Stimulated activated CD8-positive, alpha-beta memory T cell treated with anti-CD3 and anti-CD28 coated beads, Interleukin-4, amount 100 ng/mL, for 1 hour (primary cell): ENCODE measurements at places on chromosomes 4 and X.

DNA sequence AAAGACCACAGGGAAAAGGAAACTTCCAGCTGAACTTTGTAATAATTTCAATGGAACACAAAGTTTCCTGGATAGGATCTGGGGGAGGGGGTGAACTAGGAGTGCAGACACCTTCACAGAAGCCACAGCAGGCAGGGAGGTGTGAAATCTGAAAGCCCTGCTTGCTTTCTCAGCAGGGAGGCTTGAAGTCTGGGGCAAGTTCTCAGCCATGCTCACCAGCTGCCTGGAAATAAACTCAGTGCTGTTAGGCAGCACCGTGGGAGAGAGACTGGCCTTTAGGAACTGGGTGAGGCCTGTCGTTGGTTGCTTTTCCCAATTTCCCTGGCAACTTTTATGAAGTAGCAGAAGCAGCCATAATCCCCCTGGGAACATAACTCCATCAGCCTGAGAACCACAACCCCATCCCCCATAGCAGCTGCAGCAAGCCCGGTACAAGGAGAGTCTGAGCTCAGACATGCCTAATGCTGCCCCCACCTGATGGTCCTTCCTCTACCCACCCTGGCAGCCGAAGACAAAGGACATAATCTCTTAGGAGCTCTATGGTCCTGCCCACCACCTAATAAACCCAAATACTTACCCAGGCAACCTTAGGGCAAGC lies 39.2 kb upstream of the NMU start:
- DNase-seq, result no peak

- DNase-seq, result no peak
These were observed 6.7 kb downstream of the MAGEE1 start for GRCh38 chrX:76434103-76434741.

- no peak for DNase-seq
These were observed 5.8 kb downstream of the SRPX2 start for GRCh38 chrX:100649550-100650356.

DNA sequence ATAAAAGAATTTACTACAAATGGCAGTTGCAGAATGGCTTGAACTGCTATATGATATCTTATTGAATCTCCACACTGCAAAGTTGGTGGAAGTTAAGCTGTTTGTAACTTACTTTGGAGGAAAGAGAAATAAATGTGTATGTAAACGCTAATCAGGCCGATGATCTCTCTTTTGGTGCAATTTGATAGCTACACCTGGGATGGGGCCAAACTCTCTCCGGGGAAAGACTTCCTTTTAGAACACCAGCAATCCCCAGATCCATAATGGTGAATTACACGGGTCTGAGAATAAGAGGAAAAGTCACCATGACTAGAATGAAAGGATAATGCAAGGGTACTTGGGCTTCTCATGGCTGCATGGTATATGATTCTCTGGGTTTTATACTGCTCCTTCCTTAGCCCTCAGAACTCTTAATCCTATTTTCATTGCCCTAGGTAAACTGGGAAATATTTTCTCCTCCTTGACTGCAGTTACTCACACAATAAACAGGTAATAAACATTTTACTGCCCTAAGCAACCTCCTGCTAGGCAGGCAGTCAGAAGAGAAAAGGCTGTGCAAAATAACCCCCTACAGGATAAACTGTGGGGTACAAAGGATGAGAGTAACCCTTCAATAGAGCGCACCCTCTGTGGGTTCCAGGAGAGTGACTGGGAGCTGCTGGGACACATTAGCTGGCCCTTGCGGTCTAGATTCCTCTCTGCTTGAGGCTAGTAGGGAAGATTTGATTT lies 109.3 kb downstream of the MGST2 start:
- no peak for DNase-seq

DNA sequence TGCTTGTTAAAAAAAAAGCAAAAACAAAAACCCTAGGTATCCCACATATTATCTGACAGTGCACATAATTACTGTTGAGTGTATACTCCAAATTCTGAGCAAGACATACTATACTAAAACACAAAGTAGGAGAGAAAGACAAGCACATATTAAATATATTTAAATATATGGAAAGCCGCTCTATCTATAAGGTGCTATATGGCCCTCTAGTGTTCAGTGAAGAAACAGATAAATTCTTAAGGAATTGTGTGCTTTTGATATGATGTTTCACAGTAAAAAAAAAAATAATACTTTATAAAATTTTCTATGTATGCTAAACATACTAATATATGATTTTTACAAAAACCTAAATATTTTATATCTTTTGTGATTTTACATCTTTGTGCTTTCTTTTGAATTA lies 137.8 kb downstream of the FBXW7 start:
- no peak for DNase-seq

DNA sequence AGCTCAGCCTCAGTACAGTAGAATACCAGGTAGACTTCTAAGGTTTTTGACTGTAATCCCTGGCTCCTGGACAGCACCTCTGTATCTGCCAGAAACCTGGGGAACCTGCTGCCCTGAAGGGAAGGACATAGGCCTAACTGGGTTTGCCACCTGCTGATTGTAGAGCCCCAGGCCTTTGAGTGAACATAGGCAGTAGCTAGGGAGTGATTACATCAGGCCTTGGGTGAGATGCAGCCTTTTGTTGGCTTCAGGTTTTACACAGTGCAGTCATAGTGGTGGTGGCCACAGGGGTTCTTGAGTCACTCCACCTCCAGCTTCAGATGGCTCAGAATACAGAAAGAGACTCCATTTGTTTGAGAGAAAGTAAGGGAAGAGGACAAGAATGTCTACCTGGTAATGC lies 19.3 kb downstream of the IQCM start:
- DNase-seq, result no peak

DNA sequence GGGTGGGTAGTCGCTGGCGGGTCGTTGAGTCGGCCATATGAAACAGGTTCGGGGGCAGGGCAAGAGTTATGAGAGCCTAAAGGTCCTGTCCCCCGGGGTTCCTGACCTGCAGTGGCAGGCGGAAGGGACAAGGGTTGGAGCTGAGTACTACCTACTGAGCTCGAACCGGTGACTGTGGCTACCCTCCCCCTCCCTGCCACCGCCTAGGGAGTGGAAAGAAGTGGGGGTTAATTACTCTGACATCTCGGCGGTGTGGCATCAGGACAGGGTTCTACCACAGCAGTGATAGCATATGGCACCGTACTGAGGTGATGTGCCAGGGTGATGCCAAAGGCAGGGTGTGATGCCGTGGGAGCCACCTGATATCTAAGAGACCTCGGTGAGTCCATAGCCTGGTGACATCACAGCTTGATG lies 307 bp downstream of the ATG4A start:
- DNase-seq, result no peak

GRCh38 chr4:175947117-175947722 lies 118.4 kb upstream of the WDR17 start:
- no peak for DNase-seq

GRCh38 chr4:113060853-113061252 lies 11.4 kb downstream of the ANK2 start:
- no peak for DNase-seq

GRCh38 chr4:142861351-142861750 lies 15.2 kb upstream of the INPP4B start:
- DNase-seq, result no peak

DNA sequence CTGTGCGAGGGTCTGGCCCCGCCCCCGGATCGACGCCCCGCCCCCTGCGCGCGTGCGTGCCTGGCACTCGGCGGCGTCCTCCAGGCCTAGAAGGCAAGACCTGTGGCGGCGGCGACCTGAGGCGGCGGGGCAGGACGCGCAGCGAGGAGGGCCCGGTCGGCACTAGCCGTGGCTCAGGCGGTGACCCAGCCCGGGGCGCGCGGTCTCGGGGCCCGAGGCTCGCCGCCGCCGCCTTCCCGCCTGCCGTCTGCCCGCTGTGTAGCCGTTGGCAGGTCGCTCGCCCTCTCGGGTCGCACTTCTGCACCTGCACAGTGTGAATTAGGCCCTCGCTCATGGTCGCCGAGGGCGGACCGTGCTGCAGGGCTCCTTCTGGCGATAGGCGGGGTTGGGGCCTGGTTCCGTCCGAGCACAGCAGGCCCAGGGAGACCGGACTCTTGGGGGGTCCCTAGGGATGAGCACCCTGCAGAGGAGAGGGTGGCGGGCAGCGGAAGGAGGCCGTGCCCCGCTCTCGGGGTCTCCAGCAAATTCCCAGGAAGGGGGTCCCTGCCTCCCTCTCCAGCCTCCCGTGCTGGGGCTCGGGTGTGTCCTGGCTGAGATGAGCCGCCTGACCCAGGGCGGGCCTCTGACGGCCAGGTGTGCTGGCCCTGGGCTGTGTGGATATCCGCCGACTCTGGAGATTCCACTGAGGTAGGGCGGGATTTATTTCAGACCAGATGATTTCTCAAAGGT lies 557 bp upstream of the FAM53A start:
- peak; percentile 86 for DNase-seq

DNA sequence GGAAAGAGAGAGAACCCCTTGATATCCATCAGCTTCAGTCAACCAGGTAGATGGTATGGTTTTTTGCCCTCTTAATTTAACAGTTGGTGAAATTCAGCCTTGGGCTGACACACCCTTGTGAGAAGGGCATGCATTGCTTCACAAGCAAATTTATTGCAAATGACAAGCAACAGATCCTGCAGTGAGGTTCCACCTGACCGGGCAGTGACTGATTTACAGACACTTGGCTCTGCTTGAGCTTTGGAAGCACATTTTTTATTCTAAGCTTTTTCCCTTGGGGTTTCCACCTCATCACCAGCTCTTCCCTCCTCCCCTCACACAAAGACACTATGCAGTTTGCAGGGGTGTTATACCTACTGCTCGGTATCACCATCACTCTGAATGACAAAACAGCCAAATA lies 28.3 kb upstream of the SERTM2 start:
- DNase-seq, result no peak

DNA sequence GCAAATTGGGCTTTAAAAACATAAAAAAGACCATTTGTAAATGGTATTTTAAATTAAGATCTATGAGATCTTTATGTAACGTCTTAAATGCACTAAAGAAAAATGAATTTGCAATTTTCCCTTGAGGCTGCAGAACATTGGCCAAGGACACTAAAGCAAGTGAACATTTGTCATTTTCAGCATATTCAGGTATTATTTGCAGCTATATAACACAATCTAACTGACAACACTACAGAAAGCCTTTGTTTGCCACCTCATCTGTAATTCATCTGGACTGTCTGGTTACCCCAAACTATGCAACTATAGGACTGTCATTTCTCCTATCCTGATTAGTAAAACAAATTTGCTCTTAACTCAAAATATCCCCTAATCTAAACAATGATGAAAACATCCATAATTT lies 74.8 kb downstream of the ANTXR2 start:
- DNase-seq, result no peak

GRCh38 chr4:7772711-7773385 lies 166.8 kb downstream of the AFAP1 start:
- DNase-seq, result no peak

GRCh38 chr4:61727286-61727685 lies 527.2 kb downstream of the ADGRL3 start:
- DNase-seq, result no peak

DNA sequence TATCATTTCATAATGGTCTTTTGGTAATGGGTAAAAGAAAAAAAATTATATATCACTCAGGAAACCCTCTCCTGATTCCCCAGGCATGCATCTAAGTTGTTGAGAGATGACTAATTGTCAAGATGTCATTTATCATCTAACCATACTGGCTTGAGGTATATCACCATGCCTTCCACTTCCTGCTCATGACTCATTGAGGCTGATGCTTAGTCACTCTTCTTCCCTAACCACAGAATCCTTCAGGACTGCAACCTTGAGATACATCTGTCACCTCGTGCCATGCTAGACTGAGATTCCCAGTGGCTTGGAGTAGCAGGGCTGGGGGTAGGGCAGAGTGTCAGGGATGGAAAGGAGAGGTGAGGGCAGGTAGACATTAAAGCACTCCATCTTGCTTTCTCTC lies 782.5 kb upstream of the INTU start:
- no peak for DNase-seq

GRCh38 chr4:15034071-15034764 lies 31.9 kb downstream of the CPEB2 start:
- DNase-seq, result no peak

DNA sequence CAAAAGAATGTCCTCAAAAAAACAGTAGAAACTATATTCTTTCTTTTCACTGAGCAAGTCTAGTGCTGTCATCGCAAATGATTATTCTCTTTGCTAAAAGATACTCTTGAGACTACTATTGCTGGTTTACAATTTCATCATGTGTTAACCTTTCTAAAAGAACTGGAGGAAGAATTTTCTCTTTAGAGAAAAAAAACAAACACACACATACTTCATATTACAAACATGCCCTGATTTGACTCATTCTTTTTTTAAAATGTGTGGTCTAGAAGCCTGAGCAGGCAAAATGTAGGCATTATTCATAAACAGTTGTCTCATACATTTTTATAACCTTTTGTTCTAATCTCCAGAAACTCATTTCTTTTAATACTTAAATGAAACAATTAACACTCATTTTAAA lies 60.6 kb upstream of the FAT4 start:
- DNase-seq, result no peak

DNA sequence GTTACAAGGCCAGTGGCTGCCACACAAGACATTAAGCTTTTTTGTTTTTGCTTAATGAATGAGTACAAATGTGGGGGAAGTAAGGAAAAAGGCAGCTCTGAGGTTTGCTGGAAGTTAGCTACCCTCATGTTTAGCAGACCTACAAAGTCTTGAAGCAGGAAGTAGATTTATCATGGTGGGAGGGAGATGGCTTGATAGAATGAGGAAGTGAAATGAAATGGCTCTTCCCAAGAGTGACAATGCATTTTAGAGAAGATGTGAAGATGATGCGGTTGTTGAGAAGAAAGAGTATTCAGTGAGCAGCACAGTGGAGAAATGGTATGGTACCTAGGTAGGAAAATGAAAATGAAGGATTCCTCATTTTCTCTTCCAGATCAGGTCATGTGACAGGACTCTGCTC lies 108.0 kb downstream of the SLIT2 start:
- no peak for DNase-seq

DNA sequence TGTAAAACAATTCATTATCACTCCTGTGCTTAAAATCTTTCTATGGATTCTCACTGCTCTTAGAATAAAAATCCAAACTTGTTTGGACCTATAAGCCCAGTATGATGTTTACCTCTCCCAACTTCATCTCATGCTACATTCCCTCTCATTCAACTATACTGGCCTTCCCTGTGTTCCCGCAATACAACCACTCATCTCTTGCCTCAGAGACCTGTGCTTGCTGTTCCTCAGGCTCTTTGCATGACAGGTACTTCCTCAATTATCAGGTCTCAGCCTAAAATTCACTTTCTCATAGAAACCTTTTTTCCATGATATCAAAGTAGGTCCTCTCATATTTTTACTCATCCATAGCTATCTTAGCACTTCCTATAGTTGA lies 71.7 kb downstream of the ENOX2 start:
- DNase-seq, result no peak

DNA sequence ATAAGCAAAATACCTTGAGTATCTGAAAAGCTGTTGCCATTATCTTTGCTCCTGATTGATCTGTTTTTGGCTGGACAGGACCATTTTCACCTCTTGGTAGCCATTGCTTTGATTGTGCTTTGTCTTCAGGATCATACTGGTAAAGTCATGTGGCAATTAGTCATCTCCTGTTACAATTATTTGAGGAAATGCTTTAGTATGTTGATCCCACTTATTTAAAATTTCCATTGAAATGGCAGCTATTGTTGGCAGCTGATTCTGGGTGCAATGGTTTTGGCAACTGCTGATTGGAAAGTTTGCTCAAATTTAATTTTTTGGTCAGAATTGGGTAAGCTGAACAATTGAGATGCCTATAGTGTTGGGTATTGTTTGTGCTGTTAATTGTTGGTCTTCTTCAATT lies 238.3 kb upstream of the TLL1 start:
- no peak for DNase-seq
